ENCODE measurements at places on chromosomes 3 and 15.

DNA sequence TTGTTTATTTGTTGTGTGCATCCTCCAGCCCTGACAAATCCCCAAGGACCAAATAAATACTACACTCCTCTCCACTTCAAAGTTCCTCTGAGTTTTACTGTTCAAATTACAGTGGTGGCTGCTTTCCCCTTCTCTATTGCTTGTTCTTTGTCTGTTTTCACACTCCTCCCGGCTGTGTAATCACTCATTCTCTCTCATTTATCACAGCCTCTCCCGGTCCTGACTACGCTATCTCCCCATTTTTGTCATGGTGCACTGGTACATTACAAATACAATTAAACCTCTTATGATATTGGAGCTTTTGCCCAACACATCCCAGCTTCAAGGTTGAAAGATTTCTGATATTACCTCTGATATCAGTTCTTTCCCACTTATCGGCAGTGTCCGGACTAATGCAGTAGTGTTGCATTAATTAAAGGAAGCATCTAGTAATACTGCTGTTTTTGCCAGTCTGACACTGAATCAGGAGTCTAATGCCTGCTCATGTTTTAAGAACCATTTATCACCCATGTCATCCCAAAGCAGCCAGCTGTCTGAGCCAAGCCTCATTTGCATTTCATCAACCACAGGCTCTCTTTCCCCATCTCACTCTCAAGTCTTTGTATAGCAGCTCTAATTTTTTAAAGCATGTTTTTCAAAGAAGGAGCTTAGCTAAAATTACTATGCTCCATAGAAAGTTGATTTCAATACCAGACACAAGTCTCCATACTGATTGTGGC lies 740.5 kb downstream of the ROBO2 start:
- DNase-seq, result no peak

DNA sequence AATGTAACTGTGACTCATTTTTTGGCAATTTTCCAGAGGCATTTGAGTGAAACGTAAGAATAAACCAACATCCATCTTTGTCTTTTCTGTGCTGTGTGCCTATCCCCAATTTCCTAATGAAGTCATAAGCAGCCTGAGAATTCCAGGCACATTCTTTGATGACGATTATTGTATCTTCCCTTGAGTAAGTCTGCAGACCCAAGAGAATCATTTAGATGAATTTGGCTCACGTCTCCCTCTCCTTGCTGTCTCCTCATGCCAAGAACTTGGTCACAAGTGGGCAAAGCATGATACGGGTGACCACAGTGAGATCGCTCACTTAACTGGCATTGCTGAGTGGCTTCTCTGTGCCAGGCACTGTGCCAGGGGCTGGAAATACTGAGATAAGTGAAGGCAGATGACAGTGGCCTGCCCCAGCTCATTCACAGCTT lies 384.5 kb upstream of the IL12A start:
- DNase-seq, result peak; percentile 15

- no peak for DNase-seq
Observed at GRCh38 chr15:71807125-71807629, 3.2 kb upstream of the NR2E3 start.

GRCh38 chr15:38646716-38647115 lies 82.1 kb upstream of the RASGRP1 start:
- DNase-seq, result no peak

GRCh38 chr3:152266221-152266995 lies 2.3 kb upstream of the MBNL1 start:
- DNase-seq, result no peak

DNA sequence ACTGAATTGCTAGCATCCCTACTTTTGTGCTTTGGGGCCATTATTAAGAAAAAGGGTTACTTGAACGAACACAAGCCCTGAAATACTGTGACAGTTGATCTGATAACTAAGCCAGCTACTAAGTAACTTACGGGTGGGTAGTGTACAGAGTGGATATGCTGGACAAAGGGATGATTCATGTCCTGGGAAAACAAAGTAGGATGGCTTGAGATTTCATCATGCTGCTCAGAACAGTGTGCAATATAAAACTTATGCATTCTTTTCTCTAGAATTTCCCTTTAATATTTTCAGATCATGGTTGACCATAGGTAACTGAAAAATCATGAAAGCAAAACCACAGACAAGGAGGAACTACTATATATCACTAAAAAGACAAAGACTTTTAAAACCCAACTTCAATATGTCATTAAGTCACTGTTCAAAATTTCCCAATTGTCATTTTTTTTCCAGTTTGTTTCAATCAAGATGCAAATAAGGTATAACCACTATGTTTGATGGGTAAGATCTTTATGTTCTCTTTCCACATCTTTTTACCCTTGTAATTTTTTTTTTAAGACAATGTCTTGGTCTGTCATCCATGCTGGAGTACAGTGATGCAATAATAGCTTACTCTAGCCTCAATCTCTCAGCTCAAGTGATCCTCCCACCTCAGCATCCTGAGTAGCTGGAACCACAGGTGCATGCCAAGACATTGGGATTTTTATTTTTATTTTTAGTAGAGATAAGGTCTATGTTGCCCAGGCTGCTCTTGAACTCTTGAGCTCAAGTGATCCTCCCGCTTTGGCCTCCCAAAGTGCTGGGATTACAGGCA lies 67.7 kb downstream of the IFT80 start:
- DNase-seq, result no peak

DNA sequence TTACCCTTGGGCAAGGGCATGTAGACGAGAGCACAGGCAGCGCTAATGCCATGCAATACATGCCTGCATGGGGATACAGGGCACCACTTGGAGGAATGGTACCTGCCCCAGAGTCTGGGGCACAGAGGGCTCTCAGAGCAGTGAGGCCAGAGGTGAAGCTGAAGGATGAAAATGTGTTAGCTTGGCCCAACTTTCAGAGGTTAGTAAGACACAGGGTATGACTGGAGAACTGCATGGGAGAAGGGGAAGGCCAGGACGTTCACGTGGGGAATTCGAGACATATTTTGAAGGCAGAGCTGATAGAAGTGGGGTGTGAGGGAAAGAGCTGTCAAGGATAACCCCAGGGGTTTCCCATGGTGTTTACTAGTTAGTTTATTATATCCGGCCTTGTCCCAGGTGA lies 19.6 kb downstream of the CSRNP1 start:
- DNase-seq, result no peak

- peak; percentile 82 for DNase-seq
Observed at GRCh38 chr3:122577409-122578031, at the start of gene PARP15. TSS of gene PARP15 (plus strand) at chr3:122577650. CDS start at chr3:122577668, 18 bp downstream.

GRCh38 chr3:123764647-123765046 lies 119.5 kb downstream of the MYLK start:
- DNase-seq, result no peak

DNA sequence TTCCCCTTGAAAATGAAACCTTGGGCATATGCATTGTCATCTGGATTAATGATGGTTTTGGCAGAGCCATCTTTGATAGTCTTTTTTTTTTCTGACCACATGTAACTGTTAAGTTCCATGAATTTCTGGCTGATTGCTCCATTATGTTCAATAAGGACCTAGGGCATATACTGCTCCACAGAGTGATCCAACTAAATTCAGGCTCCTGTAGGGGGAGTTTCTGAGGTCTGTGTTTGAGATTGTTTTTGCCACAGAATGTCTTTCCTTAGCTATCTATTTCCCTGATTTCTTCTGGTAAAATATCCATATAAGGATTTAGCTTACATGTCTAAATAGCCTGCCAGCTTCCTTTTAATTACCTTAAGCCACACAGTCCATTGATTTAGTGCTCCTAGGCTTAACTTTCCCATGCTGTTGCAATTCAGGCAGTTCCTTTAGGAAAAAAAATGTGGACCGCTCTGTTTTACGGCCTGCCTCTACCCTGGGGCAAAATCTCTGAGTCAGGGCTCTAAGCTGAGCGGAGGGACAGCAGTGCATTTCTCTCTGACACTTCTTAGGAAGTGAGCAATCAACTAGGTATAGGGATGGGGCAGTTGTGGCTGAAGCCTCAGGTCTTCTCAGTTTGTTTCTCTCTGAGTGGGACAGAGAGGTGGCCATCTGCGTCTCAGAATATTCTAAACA lies 796.2 kb downstream of the NR2F2 start:
- DNase-seq, result no peak

DNA sequence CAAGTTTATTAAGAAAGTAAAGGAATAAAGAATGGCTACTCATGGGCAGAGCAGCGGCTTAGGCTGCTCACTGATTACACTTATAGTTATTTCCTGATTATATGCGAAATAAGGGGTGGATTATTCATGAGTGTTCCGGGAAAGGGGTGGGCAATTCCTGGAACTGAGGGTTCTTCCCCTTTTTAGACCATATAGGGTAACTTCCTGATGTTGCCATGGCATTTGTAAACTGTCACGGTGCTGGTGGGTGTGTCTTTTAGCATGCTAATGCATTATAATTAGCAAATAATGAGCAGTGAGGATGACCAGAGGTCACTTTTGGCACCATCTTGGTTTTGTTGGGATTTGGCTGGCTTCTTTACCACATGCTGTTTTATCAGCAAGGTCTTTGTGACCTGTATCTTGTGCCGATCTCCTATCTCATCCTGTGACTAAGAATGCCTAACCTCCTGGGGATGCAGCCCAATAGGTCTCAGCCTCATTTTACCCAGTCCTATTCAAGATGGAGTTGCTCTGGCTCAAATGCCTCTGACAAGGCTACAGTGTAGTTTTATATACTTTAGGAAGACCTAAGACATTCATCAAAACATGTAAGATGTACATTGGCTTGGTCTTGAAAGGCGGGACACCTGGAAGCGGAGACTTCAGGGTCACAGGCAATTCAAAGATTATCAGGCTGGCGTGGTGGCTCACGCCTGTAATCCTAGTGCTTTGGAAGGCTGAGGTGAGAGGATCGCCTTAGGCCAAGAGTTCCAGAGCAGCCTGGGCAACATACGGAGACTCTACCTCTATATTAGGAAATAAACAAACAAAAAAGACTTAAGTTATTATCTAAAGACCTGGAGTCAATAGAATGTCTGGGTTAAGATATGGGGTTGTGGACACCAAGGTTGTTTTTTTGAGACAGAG lies 3.2 kb upstream of the BLOC1S6 start:
- peak; percentile 40 for DNase-seq

DNA sequence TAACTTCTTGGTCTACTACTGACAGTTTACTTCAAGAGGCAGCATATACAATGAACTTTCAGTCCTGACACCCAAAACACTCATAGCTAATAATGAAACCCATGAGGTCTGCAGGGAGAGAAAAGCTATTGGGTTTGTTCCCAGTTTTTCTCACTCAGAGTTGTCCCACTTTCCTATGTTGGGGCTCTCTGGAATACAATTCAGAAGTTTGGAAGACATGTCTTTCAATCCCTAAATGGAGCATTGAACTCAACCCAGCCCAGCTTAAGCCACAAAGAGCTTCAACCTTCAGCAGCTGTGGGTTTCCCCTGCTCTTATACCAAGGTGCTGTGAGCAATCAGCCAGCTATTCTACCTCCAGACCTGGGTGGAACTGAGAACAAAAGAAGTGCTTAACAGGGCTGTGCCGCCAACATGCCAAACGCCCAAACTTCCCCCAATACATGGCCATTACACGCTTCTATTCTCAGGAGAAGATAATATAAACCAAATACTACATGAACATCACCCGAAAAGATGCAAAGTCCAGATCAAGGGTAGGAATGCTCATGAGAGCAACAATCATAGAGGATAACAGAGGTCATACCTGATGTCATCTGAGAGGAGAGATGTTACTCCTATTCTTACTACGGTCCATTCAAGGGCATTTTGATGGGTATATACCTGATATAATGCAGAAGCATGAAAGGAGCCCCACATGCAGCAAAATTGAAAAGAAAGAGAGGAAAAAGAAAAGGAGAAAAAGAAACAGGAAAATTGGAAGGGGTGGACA lies 131.2 kb upstream of the TGFBR2 start:
- no peak for DNase-seq

GRCh38 chr15:43277231-43277823 lies 10.6 kb upstream of the TGM5 start:
- no peak for DNase-seq

- no peak for DNase-seq
Observed at GRCh38 chr3:45580112-45580765, 14.3 kb upstream of the LIMD1 start.

DNA sequence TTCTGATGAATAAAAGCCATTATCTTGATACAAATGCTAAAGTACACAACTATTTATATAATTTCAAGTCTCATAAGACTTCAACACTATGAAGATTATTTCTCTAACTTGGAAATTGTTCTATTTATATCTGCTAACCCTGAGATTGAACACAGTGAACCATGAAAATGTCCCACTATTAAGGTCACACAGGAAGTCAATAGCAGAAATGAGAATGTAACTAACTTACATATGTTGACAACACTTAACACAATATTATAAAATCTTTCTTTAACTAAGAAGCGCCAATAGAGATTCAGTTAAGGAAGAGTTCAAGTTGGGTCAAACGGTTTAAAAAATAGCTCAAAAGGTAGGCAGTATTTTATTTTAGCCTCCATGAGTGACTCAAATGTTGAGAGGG lies 551.8 kb upstream of the CBLB start:
- no peak for DNase-seq

DNA sequence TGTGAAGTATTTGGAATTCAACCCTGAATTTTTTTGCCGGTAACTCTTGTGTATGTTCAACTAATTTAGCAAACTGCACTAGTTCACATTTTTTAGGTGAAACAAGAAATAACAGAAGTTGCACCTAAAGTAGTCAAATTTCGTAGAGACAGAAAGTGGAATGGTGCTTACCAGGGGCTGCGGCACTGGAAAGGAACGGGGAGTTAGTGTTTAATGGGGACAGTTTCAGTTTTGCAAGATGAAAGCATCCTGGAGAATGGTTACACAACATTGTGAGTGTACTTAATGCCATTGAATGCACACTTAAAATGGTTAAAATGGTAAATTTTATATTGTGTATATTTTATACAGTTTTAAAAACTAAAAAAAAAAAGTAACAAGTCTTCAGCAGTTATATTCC lies 27.4 kb downstream of the PPARG start:
- DNase-seq, result no peak

DNA sequence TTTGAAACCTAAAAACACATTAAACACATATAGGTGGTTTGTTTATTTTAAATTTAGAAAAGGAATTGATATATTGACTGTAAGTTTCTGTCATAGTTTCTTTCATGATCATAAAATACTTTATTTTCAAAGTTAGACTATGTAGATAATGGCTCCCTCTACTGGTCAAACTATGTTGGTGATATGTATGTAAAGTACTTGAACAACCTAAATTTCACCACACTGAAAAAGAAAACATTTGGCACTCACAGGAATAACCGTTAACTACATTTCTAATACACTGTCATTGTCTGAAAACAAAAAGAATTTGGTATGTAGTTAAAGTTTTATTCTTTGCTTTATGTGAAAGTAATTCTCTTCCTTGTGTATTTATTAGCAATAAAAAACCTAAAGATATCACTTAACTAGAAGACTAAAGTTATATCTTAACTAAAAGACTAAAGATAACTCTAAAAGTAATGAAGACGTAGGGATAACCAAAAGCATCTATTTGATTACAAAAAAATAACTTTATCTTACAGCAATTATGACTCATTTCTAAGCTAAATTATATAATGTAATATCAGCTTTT lies 427.5 kb downstream of the VGLL3 start:
- peak; percentile 76 for DNase-seq

GRCh38 chr3:4897765-4898453 lies 81.3 kb upstream of the BHLHE40 start:
- DNase-seq, result no peak

GRCh38 chr3:8539419-8539818 lies 37.8 kb downstream of the LMCD1 start:
- DNase-seq, result no peak

- DNase-seq, result no peak
Observed at GRCh38 chr15:74800559-74801094, 12.0 kb upstream of the LMAN1L start.

- no peak for DNase-seq
Observed at GRCh38 chr3:132254076-132254755, 63.0 kb upstream of the ACP3 start.

- peak; percentile 47 for DNase-seq
Observed at GRCh38 chr3:136994772-136995516, 37.2 kb downstream of the IL20RB start.

GRCh38 chr3:39499651-39500273 lies 32.3 kb downstream of the MOBP start:
- peak; percentile 13 for DNase-seq
